Bone marrow (tissue), 2 donors: ENCODE measurements at places on chromosomes 4 and X.

- DNase-seq, result peak; percentile 24
Observed at GRCh38 chrX:55488593-55489313, 895 bp downstream of the USP51 start.

GRCh38 chrX:153474718-153475117 is 4.3 kb upstream of the HAUS7 start:
- peak; percentile 30 for DNase-seq

GRCh38 chr4:153326513-153326912 is 18.0 kb upstream of the MND1 start:
- no peak for DNase-seq

GRCh38 chr4:61992351-61992750 is 792.2 kb downstream of the ADGRL3 start:
- no peak for DNase-seq

- peak; percentile 43 for DNase-seq
Observed at GRCh38 chr4:3480528-3481112, 17.5 kb downstream of the DOK7 start.

- DNase-seq, result no peak
Observed at GRCh38 chrX:153882557-153882956, 3.4 kb downstream of the L1CAM start.

DNA sequence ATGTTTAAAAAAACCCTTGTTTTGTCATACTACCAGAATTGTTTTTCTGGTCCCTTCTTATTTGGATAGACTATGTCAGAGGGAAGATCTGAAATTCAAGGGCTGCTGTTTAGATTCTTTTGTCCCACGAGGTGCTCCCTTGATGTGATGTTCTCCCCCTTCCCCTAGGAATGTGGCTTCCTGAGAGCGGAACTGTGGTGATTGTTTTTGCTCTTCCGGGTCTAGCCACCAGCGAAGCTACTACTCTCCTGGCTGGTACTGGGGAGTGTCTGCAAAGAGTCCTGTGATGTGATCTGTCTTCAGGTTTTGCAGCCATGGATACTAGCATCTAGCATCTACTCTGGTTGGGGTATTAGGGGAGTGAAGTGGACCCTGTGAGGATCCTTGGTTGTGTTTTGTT is 271.1 kb downstream of the DCAF12L2 start:
- no peak for DNase-seq

- no peak for DNase-seq
Observed at GRCh38 chrX:76427560-76428242, at the start of gene MAGEE1. MAGEE1 (plus strand) TSS chrX:76427710; CDS start chrX:76427931, 221 bp downstream.

GRCh38 chr4:104571341-104571740 is 76.6 kb upstream of the CXXC4 start:
- DNase-seq, result no peak

- DNase-seq, result no peak
Observed at GRCh38 chrX:121876305-121876704, 828.9 kb downstream of the GLUD2 start.

GRCh38 chrX:7908821-7909220 is 18.4 kb downstream of the PNPLA4 start:
- no peak for DNase-seq

- no peak for DNase-seq
Observed at GRCh38 chrX:75067931-75068330, 88.2 kb downstream of the ABCB7 start.

DNA sequence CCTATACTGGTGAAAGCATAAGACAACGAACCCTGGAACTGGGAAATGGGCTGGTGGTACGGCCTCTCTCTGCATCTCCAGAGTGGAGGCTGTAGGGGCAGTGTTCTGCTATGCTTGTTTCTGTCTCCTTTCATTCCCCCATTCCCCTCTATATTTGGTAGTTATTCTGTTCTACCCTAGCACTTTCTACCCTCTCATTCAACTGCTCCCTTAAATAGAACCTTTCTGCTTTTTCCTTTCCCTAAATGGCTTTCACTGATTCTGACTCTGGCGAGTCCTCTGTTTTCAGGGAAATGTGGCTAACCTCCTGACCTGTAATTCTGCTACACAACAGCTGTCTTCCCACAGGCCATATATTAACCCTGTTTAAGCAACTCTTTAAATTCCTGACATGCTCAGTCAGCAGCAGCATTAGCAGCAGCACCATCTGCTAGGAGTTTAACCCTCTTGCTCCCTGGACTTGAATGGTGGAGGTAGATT is 94.2 kb downstream of the CXCL13 start:
- DNase-seq, result no peak

DNA sequence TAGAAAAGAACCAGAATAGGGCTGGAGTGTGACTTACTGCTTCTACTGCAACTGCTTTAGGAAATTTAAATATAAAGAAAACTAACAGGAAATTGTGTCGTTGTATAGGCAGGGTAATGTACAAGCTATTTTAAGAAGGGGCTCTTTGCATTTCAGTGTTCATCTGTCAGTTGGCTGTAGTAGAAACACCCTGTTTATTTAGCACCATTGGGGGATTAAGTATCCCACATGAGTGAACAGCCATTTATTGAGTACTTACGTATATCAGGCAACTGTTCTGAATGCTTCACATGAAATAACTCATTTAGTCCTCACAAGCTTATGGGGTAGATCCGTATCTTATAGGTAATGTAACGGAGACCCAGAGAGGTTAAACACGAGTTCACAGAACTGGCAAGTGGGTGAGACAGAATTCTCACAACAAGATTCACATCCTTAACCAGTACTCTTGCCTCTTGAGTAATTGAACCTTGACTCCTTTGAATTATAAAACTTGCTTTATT is 23.9 kb downstream of the STIM2 start:
- DNase-seq, result no peak

DNA sequence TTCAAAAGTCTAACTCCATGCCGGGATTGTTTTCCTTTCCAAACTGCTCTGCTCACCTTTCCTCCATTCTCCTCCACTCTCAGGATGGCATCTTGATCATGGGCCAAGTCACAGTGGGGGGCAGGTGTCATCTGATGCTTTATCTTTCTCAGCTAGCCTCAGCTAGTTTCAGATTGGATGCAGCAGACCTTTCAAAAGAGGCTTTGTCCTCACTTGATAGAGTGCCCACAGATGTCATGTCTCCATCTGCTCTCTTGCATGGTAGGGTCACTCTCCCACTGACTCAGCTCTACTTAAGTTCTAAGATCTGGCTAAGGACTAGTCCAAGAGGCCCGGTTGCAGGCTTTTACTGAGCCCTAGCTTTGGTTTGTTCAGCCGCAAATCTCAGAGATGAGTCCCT is 341.8 kb upstream of the GALNT7 start:
- DNase-seq, result no peak

GRCh38 chr4:141870152-141870551 is 233.8 kb downstream of the IL15 start:
- DNase-seq, result no peak

DNA sequence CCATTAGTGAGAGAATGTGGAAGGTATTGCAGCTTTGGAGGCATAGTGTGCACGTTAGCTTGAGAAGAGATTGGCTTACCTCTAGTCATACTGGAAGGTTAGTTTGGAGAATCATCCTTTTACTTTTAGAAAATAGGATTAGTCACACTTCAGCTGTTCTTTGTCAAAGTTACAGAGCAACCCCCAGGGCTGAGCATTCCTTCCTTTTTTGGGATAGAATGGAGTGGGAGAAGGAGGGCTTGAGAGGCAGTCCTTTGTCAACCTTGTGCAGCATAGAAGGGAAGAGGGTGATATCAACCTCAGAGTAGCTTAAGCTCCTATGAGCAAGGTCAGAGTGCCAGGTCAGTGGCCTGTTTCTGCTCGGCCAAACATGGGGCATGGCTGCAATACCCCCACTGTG is 8.6 kb upstream of the MBNL3 start:
- DNase-seq, result no peak
